ENCODE measurements at places on chromosomes 16 and 17. TPM values are rescaled to one million over a fixed set of nuclear protein-coding genes. Genes with fewer than 3 reads are reported as not detected.

DNA sequence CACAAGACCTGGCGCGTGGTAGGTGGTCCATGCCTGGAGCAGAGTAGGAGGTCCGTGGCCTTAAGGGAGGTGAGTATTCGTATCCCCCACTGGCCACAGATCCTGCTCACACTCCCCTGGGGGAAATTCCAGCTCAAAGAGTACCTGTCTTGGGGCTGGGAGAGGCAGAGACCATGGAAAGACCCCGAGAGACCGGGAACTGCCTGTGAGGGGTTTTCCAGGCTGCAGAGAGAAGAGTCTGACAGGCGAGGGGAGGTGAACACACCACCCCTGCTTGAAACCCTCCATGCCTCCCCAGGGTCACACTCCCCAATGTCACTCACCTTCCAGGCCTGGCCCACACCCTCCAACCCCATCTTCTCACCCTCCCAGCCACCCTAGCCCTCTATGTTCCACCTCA, 12.6 kb upstream of the SNN start:
- DNase-seq: no peak

DNA sequence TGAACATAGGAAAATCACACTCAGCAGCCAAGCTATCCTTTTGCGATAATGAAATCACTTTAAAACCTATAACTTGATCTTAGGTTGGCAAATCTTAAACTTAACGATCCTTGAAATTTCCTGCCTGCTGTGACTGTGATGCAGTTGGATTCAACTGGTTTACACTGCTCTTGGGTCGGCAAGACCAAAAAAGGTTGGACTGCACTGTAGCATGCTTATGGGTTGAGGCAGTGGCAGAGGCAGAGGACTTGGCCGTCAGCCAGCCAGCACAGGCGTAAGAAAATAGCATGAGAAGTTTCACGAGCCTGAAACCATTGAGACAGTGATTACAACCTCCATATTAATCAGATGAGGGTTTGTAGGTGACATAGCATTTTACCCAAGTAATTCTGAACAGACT, 21.4 kb downstream of the WSB1 start:
- DNase-seq: no peak

DNA sequence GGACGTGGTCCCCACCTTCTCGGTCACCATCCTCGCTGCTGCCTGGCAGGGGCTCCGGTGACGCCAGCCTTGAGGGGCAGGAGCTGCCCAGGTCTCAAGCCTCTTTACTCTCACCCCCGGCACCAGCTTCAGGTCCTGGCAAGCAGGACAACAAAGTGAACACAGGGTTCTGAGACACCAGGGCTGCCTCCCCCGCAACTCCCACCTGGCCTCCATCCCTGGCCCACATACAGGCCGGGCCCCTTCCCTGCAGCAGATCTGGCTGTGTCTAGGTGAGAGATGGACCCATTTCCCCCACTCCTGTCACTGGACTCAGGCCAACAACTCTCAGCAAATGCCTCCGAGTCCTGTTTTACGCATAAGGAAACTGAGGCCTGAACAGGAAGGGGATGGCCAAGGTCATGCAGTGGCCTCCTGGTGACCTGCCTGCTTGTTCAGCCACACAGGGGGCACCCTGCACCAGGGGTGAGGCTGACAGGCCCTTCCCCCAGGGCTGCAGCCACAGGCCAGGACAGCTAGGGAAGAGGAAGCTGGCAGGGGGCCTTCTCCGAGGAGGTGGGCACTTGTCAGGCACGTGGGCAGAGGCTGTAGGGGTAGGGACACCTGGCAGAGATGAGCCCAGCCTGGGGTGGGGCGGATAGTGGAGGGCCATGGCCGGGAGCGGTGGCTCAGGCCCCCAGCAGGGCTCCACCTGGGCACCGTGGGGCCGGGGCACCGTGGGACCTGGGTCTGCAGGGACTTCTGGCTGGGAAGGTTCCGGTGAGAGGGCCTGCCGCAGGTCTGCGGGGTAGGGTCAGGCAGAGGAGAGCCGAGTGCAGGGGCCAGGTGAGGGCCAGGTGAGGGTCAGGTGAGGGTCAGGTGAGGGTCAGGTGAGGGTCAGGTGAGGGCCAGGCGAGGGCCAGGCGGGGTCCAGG, 46.7 kb upstream of the PVALEF start:
- no peak for DNase-seq

- DNase-seq: peak; percentile 6
These were observed 66.4 kb upstream of the SMIM36 start for GRCh38 chr17:55577687-55578086.

GRCh38 chr17:28871056-28871579, 16.3 kb downstream of the ERAL1 start:
- DNase-seq: no peak

DNA sequence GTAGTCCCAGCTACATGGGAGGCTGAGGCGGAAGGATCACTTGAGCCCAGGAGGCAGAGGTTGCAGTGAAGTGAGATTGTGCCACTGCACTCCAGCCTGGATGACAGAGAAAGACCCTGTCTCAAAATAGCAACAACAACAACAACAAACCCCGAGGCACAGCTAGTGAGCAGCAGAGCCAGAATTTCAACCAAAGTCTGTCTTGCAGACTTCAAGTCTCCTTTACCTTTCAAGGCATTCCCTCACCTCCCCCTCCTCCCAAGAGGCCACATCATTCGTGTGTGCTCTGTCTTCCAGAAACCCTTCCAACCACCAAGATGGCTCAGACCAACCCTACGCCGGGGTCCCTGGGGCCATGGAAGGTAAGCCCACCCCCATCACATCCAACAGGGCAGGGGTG, 2.2 kb downstream of the CRYBA1 start:
- DNase-seq: no peak

DNA sequence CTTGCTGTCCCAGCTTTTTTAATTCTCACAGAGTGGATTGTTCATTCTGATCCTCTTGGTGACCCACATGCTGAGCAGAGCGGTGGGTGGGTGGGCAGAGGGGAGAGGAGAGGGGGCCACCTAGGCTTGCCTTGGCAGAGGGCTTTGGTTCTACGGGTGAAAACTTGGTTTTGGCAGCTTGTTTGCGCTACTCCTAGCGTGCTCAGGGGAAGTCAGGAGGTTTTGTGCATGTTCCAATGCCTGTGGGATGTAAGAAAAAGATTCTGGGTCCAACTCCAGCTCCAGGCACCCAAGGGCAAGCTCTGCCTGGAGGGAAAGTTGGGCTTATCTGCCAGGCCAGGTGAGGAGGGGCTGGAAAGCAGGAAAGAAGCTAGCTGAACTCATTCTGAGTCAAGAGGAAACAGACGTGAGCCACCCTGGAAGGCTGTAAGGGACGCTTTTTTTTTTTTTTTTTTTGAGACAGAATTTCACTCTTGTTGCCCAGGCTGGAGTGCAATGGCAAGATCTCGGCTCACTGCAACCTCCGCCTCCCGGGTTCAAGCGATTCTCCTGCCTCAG, 169.1 kb downstream of the WSCD1 start:
- no peak for DNase-seq

DNA sequence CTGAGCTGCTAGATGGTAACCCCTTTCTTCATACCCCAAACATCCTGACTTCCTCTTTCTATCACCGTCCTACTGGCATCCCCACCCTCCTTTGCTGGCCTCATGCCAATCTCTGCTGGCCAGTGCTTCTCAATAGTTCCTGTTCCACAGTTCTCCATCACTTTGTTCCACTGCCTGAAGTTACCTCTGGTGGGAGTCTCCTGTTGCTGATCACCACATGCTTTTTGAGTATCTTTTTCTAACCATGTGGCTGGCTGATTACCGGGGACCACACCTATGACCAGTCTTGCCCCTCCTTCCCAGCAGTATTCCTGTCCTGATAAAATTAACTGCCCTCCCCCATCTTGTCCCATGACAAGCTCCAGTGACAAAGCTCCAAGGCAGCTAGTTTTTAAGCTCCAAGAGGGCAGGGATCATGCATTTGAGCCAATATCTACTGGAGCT, 380.4 kb upstream of the CCL2 start:
- DNase-seq: no peak

DNA sequence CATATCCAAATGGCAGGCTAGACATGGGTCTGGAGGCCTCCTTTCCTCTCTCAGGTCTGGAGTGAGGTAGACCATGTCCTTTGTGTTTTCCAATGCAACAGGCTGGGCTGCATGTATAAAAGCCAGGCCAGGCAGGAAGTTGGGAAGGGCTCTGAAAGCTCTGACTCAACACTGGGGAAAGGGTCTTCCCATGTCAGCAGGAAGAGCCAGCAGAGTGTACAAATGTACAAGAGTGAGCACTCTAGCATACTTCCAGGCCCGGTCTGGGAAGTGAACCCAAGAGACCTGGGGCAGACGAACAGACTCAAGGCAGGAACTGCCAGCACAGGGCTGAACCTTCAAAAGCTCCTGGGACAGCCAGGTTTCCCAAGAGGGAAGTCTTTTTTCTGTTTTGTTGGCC, 7.0 kb downstream of the ATPAF2 start:
- no peak for DNase-seq

DNA sequence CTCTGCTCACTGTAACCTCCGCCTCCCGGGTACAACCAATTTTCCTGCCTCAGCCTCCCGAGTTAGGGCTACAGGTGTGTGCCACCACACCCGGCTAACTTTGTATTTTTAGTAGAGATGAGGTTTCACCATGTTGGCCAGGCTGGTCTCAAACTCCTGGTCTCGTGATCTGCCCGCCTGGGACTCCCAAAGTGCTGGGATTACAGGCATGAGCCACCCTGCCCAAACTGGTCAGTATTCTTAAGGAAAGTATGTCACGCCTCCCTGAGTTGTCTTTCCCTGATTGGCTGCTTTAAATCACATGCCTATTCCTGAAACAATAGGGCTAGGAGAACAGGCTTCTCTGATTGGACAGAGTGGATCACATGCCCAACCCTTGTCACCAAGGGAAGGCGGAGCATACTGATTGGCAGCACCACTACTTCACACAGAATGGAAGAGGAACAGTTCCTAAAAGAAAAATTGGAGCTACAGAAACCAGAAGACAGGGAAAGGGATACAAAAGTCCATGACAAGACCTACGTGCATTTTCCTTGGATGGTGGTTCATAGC, 17.6 kb upstream of the CYB5B start:
- no peak for DNase-seq

DNA sequence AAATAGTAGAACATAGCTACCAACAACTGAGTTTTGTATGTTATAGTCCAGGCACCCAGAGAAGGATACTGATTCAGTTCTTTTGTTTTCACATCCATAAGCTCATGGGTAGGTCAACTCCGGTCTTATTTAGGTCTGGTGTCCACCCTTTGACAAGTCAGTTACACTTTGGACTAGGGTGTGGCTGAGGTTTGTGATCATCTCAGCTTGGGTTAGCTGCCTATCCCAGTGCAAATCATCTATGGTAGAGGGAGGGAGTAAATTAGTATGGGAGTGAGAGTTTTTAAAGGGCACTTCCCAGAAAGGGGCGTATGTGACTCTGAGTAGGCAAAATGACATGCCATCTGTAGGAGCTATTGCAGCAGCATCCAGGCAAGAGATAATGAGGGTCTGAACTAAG, 66.1 kb downstream of the TANC2 start:
- DNase-seq: no peak

DNA sequence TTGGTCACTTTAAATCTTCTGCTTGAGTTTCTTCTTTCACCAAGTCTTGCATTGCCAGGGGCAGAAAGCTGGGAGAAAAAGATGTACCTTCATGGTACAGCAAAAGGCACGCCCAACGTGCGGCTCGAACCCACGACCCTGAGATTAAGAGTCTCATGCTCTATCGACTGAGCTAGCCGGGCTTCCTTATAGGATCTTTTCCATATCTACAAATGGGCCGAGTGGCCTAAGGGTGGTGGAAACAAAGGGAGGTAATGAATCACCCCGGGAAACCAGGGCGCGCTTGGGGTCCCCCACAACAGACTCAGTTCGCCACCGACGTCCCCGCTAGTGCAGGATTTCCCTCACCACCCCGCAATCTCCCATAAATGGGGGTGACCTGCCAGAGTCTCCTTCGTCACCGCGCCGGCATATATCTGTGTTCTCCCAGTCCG, 7.5 kb upstream of the OR1F1 start:
- DNase-seq: no peak

DNA sequence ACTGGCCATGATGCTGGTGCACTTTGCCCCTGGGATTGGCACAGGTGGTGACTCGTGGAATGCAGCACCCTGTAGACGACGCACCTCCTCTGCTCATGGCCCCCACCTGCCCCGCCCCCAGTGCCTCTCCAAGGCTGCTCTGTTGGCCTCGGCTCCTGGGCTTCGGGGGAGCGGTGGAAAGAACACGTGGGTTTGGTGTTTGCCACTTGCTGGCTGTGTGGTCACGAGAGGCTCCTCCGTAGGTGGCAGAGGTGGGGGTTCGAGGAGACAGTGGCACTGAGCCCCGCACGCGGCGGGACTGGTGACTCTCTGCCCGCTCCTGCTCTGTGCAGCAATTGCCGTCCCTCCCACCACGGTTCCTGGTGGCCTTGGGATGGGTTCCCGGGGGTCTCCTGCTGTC, 82.8 kb upstream of the ZNF750 start:
- no peak for DNase-seq

- no peak for DNase-seq
These were observed 597.7 kb downstream of the TOX3 start for GRCh38 chr16:51949282-51949681.

DNA sequence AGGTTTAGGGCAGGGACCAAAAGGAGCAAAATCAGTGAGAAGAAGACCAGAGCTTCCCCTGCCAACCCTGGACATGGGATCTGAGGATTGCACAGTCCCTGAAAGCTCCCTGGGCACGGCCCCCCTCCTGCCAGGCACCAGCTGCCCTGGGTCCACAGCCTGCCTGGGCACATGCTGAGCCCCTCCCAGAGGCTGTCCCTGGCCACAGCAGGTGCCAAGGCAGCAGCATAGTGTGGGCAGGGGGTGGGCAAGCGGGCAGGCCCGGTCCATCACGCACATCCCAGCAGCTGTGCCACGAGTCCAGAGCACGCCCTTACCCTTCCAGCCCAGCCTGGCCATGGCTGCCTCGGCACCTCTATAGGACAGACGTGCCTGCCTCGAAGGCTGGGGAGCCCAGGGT, 12.7 kb downstream of the SCN4A start:
- DNase-seq: no peak

GRCh38 chr16:85479972-85480726, 133.0 kb upstream of the GSE1 start:
- DNase-seq: peak; percentile 53

DNA sequence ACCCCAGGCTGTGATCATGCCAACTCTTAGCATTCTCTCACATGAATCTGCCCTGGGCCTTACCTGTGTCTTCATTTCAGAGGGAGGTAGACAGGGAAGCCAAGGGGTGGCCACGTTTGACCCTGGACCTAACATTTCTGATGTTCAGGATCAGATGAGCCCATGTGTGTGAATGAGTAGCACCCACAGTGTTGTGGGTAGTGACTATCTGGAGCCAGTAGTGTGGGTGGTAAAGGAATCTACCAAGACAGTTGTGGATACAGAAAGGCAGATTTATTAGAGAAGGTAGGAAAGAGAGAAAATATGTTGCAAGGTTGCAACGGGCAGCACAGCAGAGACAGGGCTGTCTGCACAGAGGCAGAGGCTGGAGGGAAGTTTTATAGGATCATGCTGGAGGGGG, 60.5 kb downstream of the TK2 start:
- DNase-seq: no peak

GRCh38 chr17:58325976-58326468, 2.6 kb downstream of the TSPOAP1 start:
- no peak for DNase-seq

- no peak for DNase-seq
These were observed 14.3 kb upstream of the NAGLU start for GRCh38 chr17:42521666-42522262.

ATP2A1 gene
- polyA plus RNA-seq: not detected

CD79B gene
- polyA plus RNA-seq: 36.9 TPM

ERN2 gene
- polyA plus RNA-seq: not detected

KRT39 gene
- not detected for polyA plus RNA-seq
